Hypothalamus (tissue), 51 donors: ENCODE measurements at places on chromosomes 11 and 22.

GRCh38 chr11:76152741-76153570, 53.3 kb downstream of the WNT11 start:
- no peak for DNase-seq

- DNase-seq: no peak
Measured at GRCh38 chr22:25172153-25172552, 27.5 kb upstream of the CRYBB3 start.

DNA sequence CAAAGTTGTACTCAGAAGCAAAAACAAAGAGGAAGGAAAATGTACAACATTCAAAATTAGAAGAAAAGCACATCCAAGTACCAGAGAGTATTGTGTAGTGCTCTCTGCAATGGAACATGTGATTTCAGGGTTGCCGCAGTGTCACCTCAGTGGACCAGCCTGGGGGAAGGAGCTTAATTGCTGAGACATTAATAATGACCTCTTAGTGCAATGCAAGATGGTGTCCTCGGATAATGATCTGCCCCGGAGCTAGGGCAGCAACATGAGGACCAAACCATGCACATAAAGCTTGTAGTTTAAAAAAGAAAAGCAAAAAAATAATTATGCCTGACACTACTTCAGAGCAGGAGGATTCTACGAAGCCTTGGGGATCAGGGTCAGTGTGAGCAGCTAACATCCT, 11.3 kb upstream of the JHY start:
- DNase-seq: no peak

GRCh38 chr11:69116671-69117070, 39.1 kb upstream of the SMIM38 start:
- DNase-seq: no peak

- DNase-seq: no peak
Measured at GRCh38 chr22:36017651-36018091, 11.0 kb downstream of the RBFOX2 start.

GRCh38 chr22:39117585-39118191, 20.6 kb downstream of the APOBEC3H start:
- DNase-seq: no peak

DNA sequence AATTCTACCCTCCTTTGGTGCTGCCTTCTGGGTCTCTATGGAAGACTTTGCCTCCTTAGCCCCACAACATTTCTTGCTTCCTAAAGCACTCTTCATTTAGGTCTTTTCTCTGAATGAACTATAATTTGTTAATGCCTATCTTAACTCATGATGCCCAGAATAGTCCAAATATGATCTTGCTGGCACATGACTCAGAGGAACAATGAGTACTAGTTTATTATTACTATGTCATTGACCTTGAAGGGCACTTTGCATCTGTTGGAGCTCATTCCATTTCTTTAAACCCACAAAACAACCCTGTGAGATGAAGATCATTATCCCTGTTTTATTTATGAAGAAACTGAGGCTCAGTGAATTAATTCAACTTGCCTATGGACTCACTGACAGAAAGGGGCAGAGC, 320.2 kb upstream of the PLET1 start:
- DNase-seq: no peak

GRCh38 chr11:124801014-124801413, 808 bp upstream of the MSANTD2 start:
- DNase-seq: no peak

GRCh38 chr11:12678991-12679390, 4.8 kb downstream of the TEAD1 start:
- DNase-seq: no peak

- DNase-seq: no peak
Measured at GRCh38 chr11:118154641-118155040, 2.0 kb upstream of the SCN4B start.

GRCh38 chr22:36874309-36874696, 13.5 kb downstream of the NCF4 start:
- no peak for DNase-seq

GRCh38 chr11:125903711-125904659, at the start of gene DDX25:
Gene DDX25 (plus strand): TSS chr11:125904508. CDS start chr11:125904518, 10 bp downstream.
- peak; percentile 62 for DNase-seq

DNA sequence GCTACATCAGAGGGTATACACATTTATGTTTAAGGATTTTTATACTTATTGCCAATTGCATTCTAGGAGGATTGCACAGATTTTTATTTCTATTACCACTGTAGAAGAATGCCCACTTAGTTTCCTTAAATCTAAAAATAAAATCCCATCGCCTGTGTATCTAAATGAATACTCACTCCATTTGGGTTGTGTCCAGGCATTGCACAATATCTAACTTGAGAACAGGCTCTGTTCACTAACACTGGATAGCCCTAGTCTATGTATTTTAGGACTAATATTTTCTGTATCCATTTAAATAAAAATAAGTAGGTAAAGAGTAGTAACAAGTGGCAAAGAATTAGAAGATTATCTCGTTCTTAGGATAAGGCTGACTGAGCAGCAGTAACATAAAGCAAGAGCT, 4.1 kb downstream of the C11orf52 start:
- DNase-seq: no peak

DNA sequence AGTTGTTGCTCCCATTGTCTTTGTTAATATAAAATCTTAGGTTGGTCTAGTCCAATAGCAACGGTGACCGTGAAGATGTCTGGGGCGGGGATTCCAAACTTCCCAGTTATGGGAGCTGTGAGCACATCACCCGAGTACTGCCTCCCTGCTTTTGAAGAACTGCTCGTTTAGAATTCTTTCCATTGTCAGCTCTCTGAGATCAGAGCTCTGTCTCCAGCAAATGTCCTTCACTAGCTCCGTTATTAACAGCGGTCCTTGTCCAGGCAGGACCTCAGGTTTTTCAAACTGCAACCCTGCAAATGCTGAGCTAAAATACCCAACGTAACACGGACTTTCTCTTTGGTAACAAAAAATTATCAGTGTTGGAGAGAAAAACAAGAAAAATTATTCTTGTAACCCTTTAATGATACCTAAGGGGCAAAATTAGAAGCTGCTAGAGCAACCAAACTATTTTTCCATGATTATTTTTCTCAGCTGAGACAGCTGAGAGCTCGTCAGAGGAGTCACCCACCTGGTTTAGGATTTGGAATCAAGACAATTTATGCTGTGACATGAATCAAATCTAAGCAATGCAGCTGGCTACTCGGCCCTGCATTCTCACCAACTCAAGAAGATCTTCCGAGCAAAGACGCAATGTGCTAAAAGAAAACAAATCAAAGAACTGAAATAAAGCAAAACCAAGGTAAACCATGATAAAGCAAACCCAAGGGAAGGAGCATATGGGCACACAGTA, 15.1 kb upstream of the EFCAB6 start:
- no peak for DNase-seq

- no peak for DNase-seq
Measured at GRCh38 chr11:69638941-69639681, 1.8 kb upstream of the CCND1 start.

DNA sequence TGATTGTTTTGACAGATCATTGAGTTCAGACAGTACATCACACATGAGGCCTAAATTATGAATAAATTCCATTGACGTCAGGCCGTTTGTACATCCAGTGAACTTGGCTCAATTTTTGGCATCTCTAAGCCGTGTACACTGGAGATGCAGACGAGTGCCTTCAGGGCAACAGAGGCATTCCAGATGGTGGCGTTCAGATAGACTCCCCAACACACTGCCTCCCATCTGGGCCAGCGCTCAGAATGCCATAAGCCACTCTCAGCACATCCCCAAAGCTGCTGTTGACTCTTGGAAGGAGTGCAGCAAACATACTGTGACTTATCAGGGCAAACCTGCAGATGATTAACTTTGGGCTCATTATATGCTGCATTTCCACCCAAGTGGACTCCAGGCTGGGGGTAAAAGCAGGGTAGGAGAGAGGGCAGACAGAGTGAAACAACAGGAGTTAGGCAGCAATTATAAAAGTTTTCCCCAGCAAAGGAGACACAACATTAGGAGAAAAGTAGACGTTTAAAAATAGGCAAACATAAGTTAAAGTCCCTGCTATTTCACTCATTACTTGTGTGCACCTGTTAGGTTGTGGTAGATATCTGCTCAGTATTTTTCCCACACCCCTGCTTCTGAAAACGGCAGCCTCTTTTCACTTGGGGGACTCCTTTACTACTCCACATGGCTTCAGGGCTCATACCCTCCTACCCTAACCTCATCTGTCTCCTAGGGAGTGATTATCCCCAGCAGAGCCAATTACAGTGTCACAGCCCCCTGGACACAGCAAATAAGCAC, 60.2 kb upstream of the PDE3B start:
- no peak for DNase-seq

- no peak for DNase-seq
Measured at GRCh38 chr11:126917531-126918204, 82.9 kb downstream of the KIRREL3 start.

DNA sequence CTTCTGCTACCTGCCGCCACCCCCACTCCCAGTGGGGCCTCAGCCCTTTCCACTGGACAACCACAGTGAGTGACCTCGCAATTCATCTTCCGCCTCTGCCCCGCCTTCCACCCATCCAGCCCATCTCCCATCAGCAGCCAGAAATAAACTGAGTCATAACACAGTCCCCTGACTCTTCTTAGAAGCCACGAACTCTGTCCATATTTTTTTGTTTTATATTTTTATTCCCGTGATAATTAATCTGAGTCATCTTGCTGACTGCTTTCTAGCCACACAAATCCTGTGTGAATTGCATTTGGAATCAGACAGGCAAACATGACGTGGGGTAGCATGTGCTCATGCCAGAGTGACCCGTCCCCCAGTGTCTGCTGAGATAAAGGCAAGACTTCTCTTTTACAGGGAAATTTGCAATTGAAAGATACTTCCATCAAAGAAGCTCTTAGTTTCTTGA, 7.0 kb downstream of the FADD start:
- DNase-seq: no peak

- no peak for DNase-seq
Measured at GRCh38 chr11:107711861-107712755, at the start of gene SLN. Gene SLN (minus strand): TSS chr11:107712056.

DNA sequence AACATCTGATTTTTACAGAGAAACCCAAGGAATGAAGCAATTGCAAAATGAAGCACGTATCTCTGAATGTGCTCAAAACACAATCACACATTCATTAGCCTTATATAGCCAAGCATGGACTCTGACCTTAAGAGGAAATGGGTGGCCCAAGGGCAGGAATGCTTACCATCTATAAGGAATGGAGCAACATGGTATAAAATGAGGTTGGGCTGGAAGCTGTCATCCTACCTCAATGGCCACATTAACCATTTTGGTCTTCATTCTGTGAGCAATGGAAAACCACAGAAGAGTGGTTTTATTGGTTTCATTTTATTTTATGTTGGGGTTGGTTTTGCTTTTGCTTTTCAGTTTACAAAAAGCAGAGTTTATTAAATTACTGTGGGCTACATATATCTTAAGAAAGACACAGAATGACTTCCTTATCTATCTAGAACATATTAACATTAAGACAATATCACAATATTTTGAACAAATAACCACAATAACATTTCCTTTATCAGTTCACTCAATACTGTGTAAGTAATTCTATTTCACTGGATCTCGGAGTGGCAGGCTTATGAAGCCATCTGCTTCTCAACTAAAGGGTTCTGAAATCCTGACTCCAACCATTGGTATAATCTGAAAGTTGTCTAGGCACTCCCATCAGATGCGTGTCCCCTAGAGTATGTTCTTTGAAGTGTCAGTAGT, 10.8 kb upstream of the MS4A13 start:
- no peak for DNase-seq

DNA sequence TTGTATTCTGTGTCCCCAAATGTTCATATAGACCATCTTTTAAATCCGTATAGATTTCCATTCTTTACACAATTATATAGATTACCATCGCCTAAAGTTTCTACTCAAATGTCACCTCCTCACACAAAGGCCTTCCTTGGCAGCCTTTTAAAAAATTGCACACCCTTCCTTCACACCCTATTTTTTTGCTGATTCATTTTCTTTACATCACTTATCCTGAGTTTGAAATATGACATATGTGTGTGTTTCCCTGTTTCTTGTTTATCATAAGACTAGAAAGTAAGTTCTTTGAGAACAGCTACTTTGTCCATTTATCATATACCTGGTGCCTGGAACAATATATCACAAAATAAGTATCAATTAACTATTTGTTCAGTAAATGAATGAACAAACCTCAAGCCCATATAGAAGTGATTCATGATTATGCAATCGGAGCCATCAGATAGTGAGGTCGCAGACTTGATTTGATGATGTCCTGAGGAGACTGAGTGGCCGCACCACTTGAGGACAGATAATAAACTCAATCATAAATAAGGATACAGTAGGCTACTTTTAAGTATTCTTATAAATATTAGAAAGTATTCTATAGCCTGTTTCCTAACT, 327.4 kb upstream of the ZC3H12C start:
- no peak for DNase-seq

- DNase-seq: no peak
Measured at GRCh38 chr11:5196067-5196466, 4.4 kb downstream of the OR51V1 start.

DNA sequence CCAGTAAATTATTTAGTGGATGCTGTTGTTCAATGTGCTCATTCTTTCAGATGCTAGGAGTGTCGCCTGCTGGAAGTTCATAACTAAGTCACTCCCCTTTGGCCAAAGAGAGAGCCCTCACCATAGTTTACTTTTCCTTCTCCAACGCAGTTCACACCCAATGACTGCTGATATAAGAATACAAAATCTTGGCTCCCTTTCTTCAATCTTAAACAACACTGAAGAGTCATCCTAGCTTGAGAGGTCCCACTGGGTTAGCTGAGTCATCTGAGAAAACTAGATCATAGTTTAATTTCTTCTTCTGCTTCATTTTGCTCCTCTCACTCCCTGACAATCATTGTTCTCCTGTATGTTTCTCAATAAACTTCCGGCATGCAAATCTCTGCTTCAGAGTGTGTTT, 5.4 kb upstream of the OR52L1 start:
- DNase-seq: no peak

DNA sequence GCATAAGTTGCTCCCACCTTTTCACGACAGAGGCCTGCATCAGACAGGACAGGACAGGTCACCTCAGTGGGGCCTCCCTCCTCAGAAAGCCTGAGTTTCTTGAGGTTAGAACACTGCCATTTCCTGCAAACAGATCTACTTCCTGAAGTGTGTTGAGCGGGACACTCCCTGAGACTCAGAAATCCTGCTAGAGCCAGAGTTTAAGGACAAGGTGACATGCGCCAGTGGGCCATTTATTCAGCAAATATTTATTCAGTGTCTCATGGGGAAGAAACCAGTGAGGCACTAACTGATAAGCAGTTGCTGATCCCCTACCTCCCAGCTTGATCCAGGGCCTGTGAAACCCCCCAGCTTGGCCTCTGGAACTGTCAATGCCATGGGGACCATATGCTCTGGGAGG, 454.6 kb downstream of the SOX6 start:
- DNase-seq: no peak
